Substantia nigra (tissue), 51 donors: ENCODE measurements at places on chromosomes 7 and 10.

DNA sequence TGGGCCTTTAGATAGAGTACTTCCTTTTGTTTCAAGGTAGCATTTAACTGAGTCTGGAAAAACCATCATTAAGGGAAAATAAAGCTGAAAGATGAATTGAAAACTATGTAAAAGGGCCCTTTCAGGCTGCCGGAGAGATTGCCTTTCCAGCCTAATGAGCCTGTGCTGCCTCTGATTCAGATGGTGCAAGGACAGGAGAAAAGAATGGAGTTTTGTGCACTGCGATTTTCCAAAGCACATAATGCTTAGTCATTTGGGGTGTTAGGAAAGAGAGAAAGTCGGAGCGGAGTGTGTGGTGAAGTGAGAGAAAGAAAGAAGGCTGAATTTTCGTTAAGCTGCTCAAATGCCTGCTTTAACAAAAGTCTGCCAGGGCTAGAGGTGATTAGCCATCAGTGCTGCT lies 259.7 kb downstream of the PAXIP1 start:
- peak; percentile 19 for DNase-seq

GRCh38 chr10:70405037-70405824 lies 1.3 kb downstream of the EIF4EBP2 start:
- no peak for DNase-seq

- no peak for DNase-seq
Measured at GRCh38 chr10:103677486-103678177, 177.7 kb downstream of the SH3PXD2A start.

DNA sequence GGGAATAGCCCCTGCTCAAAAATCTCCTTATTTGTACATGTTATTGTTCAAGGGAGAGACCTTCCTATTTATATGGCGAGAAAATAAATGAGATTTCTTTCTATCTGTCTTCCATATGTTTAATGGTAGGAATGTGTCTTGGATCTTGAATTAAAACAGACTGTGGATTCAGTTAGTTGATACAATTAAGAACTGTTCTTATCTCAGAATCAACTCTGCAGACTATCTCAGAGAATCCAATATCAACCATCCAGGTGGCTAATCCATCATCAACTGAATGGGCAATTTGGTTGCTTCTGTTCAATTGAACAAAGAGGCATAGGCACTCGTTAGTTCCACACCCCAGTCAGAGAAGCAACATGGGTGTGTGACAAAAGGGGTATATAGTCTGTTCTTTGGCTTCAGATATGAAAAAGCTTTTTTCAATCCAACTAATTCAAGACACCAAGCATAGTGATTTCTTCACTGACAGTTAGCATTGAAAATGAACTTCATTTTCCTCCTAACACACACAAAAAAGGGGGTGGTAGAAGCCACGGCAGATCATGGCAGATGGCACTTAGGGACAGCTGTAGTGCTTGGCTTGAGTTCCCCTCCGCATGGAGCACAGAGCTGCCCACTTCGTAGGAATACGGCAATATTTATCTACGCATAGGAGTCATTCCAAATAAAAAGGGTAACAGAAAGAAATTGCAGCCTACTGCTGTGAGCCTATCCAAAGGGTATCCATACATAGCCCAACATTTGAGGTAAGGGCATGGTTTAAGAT lies 135.9 kb downstream of the KIAA1217 start:
- DNase-seq, result no peak

DNA sequence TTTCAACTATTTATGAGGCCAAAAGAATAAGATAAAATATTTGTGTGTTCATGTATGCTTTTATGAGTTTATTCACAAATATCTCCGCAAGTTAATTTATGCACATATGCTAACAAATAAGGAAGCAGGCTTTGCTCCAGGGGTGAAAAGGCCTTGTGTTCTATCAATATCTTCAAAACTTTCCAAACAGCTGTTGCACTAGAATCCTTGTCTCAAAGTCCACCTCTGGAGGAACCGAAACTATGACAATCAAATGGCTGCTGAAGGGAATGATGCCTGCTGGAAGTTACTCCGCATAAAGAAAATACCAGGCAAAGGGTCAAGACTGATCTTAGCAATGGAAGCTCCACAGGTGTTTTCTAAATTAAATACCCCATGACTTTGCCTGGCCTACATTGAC lies 145.0 kb upstream of the GHITM start:
- no peak for DNase-seq

DNA sequence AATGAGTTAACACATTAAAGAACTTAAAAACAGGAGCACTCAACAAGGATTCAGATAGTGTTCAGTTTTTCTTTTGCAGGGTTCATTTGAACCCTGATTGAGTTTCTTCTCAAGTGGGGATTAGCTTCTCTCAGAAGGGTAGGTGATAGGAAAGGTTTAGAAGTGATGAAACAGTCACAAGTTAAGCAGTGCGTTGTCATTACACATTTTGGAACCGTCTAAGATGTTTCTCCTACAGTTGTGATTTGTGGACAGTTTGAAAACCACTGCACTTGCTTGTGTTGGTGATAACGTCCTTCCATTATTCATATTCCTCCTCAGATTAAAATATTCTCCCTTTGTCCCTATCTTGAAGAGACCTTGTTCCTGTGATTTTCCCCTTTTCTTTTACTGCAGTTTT lies 2.7 kb downstream of the STMP1 start:
- DNase-seq, result no peak

- DNase-seq, result no peak
Measured at GRCh38 chr7:151351027-151351426, 9.4 kb downstream of the NUB1 start.

DNA sequence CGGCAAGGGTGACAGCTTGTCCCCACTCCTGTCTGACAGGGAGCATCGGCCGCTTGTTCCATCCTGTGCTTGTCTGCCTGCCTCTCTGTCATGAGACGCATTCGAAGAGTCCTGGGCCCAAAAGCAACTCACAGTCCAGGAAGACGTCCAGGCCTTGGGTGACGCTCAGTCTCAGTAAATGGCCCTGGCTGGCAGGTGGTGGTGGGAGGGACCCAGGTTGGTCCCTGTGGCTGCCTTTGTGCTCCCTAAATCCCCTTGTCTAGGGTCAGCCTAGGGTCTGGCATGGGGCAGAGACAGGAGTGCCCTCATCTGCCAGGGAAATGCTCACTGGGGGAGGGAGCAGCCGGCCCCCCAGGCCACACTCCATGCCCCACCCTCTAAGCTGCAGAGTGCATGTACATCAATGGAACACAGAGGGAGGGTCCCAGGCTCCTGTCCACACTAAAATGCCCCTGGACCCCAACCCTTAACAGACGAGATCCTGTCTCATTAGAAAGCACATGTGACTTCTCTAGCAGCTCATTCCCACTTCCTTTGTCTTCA lies 295.2 kb upstream of the ZNF32 start:
- DNase-seq, result no peak

- no peak for DNase-seq
Measured at GRCh38 chr7:32104766-32105165, 34.6 kb upstream of the PDE1C start.

- no peak for DNase-seq
Measured at GRCh38 chr7:151125846-151126481, 39.7 kb downstream of the AGAP3 start.

DNA sequence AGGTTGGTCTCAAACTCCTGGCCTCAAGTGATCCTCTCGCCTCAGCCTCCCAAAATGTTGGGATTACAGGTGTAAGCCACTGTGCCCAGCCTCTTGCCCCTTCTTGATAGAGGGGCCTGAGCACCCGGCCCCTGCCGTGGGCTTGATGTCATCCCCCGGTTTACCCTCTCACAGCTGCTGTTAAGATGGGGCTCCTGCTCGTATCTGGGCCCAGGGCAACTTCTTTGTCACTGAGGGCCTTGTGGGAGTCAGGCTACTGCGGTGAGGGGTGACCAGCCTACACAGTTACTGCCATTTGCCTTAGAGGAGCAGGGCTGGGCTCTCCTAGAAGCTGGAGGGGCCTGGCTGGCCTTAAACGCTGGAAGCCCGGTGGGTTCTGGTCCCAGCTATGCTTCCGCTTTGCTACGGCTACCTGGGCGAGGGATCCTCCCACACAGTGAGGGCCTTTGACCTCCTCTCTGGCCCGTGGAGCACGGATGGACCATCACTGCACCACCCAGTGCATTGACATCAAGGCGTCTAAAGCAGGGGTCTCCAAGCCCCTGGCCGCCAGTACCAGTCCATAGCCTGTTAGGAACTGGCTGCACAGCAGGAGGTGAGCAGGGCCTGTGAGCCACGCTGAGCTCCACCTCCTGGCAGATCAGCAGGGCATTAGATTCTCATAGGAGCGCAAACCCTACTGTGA lies 1.1 kb upstream of the TMEM130 start:
- DNase-seq, result no peak

DNA sequence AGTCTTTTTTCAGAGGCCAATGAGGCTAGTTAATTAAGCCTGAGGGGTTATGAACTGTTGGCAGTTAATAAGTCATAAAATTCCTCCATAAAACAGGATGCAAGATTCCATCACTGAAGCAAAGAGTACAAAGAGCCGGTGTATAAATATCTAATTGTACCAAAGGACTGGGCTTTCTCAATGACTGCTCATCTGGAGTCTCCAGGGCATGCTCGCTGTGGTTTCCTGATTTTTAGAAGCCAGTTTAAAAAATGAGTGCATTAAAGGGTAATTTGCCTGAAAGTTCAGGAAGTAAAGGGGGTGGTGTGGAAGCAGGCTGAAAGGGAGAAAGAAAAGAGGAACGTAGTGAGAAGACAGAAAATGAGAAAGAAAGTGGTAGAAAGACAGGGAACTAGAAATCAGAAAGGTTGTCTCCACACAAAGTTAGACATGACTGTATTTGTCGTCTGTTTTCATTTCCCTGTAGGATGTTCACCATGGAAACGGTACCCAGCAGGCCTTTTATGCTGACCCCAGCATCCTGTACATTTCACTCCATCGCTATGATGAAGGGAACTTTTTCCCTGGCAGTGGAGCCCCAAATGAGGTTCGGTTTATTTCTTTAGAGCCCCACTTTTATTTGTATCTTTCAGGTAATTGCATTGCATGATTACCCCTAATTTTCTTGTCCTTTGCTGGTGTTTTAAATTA lies 282.3 kb downstream of the TWIST1 start:
- no peak for DNase-seq

DNA sequence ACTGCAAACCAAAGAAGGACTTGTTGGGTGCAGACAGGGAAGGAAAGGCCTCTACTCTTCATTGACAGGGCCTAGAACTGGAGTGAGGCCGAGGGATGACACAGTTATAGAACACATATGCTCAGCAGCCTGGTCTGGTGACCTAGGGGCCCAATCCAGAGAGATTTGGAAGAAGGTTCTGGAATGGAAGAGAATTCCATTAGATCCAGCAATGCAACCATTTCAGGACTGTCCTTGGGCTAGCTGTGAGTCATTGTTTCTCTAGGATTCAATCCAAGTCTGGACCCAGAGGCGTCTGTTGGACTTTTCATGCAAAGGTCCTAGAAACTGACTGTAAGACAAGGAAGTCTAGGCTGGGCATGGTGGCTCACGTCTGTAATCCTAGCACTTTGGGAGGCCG lies 59.2 kb downstream of the WIPF3 start:
- DNase-seq, result no peak

GRCh38 chr10:71582019-71582418 lies 137.6 kb downstream of the C10orf105 start:
- DNase-seq, result peak; percentile 22

DNA sequence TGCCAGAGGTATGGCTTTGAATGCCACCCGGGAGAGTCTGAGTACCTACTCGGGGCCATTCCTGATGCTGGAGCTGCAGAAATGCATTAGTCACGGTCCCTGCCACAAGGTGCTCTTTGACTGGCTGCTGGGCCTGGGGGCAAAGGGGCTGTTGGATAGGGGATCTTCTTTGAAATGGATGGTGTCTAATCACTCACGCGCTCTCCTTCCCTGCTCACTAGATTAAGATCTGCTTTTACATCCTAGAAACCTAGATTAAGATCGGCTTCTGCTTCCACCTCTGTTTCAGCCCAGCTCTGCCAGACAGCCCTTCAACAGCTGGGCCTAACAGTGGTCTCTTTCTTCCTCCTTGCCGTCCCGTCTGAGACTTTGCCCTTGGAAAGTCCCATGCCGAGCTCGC lies 57.2 kb downstream of the PAX2 start:
- no peak for DNase-seq

GRCh38 chr7:108662783-108663362 lies 93.2 kb downstream of the DNAJB9 start:
- no peak for DNase-seq

DNA sequence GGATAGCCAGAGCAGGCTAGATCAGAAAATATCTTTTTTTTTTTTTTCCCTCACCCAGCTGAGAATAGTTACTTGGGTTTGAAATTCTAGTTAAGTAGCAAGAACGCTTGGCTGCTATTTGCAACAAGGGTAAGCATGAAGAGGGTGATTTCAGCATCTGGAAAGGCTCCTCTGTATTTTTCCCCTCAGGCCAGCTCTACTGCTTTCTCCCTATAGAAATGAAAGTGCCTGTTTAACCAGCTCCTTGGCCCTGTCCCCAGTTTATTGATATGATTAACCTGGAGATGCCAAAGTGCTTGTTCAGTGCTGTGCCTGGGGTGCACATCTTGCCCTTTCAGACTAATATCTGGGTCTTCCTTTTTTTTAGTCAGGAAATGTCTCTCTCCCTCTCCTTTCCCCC lies 37.1 kb downstream of the AP3M1 start:
- DNase-seq, result no peak

GRCh38 chr7:140349144-140349771 lies 49.1 kb downstream of the SLC37A3 start:
- DNase-seq, result no peak

DNA sequence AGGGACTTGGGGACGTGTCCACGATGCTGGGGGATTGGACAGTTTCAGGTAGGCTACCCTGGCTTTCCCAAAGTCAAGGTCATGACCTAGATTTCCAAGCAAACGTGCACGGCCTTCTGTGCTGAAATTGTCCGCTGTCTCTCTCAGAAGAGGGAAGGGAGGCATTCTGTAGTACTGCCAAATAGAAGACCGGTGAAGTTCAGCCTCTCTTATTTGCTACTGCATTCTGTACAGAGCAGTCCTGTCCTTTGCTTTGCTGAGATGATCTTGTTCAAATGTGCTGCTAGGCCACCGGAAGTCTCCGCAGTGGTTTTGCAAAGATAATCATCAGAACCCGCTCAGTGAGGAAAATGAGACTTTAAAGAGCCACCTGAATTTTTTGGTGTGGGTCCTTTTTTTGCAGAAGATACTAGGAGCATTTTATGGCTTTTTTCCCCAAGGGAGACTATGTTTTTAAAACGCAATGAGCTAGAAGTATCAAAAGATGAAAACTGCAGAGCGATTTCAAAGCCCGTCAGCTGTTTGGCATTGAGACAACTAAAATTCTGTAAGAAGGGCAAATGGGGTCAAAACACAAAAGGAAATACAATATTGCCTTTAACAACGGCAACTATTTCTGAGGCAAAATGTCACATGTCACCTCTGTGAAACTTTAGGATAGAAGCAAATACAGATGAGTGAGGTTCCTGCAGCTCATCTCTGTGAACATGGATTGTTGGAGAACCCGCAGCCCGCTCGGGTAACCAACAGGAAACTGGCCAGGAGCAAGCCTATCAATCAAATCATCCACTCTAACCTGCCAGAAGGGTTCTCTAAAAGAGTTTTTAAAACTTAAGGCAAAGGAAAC lies 1.3 kb upstream of the NMT2 start:
- DNase-seq, result no peak
